ENCODE measurements at places on chromosomes 16 and 17.

DNA sequence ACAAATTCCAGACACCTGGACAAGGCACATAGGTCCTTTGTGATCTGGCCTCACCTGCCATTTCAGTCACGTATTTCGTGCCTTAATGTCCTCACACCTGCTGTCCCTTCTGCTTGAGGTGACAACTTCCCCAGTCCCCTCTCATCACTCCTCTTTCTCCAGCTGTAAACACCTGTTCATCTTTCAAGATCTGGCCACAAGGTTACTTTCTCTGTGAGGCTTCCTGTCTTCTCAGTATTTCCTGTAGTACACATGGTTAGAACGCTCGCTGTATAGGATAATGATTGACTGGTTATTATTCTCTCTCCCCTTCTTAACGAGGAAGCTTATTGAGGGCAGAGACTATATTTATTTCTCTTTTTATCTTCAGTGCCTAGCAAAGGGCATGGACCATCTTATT is 74.5 kb upstream of the PMFBP1 start:
- no peak for DNase-seq

GRCh38 chr16:88078111-88078775 is 127.0 kb downstream of the BANP start:
- no peak for DNase-seq

GRCh38 chr16:75948886-75949285 is 222.6 kb upstream of the CPHXL start:
- no peak for DNase-seq

DNA sequence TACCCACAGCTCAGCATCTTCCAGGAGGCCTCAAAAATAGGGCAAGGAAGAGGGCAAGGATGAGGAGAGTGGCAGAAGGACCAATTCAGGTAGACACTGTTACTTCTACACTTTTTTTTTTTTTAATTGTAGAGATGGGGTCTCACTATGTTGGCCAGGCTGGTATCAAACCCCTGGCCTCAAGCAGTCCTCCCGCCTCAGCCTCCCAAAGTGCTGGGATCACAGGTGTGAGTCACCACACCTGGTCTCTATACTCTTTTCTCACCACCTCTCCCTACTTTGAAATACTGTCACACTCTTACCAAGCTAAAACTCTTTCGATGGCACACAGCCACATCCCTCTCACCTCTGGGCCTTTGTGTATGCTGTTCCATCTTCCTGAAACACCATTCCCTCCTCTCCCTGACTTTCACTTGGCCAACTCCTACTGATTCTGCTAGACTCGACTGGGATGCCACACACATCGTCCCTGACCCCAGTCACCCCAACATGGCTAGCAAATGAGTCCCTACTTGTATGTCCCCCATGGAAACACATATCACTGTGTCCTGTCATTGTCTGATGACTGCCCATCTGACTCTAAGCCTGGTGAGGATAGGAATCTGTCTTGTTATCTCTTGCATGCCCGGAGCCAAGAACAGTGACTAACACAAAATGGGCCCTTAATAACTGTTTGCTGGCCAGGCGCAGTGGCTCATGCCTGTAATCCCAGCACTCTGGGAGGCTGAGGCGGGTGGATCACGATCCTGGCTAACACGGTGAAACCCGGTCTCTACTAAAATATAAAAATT is 7.2 kb upstream of the SLC43A2 start:
- DNase-seq, result no peak

DNA sequence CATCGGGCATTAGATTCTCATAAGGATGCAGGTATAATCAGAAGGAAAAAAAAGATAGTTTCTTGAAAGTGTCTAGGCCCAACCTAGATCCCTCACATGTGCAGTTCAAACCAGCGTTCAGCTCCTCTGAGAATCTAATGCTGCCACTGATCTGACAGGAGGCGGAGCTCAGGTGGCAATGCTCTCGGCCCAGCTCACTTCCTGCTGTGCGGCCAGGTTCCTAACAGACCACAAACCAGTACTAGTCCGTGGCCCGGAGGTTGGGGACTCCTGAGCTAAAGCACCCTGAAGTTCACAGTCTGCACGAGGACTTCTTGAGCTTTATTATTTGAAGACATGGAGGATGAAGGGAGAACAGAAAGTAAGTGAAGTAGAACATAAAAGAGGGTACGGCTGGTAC is 16.8 kb downstream of the SMCR8 start:
- DNase-seq, result no peak

GRCh38 chr17:45222996-45223538 is 1.4 kb downstream of the FMNL1 start:
- DNase-seq, result no peak

DNA sequence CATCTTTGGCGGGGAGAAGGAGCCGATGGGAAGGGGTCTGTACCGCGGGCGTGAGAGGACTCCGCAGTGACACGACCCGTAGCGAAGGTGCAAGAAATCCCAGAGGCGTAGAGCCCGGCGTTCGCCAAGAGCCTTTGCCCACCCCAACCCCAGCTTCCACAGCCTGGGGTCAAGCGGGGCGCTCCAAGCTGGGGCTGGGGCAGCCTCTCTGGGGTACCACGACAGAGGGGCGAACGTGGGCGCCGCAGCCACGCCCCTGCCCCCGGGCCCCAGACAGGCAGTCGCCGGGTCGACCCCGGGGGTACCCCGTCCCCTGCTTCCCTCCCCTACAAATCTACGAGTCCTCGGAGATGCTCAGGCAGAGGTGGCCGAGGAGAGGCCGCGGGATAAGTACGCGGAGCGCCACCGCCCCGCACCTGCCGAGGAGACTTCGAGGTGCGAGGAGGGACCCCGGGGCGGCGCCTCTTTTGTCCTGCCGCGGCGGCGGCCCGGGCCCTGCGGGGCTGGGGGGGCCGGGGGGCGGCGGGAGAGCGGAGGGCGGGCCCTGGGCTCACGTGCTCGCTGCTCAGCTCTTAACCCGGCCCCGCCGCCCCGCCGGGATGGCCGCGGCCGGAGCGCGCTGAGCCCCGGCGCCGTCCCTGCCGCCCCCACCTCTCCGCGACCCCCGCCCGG is at the start of gene ADAM11:
ADAM11 (plus strand) TSS at position 575 of the 672 bp plus-strand sequence. CDS start 212 bp downstream, outside the sequence.
- DNase-seq, result no peak

DNA sequence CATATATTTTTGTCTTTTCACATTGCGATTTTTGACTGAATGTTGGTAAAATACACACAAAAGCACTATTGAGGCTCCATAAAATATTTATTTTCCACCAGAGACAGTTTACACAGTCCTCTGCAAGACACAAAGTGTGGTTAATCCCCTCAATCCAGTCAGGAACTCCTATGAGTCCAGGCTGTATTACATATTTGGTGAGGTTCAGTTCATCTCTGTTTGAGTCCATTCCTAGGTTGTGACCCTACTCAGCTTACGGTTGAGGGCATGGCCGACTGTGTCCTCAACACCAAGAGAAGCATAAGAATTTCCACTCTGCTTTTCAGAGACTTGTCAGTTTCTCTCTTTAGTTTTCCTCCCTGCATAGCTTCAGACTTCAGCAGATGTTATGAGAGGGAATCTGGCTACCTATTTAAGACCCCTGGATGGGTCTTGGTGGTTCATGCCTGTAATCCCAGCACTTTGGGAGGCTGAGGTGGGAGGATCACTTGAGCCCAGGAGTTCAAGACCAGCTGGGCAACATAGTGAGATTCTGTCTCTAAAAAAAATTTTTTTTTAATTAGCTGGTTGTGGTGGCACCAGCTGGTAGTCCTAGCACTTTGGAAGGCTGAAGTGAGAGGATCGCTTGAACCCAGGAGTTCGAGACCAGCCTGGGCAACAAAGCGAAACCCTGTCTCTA is 25.1 kb downstream of the ARL4D start:
- no peak for DNase-seq

Data from kidney capillary endothelial cell (primary cell).